ENCODE measurements at places on chromosomes 6 and 20.

GRCh38 chr6:87514831-87515230, 42.1 kb downstream of the SLC35A1 start:
- no peak for DNase-seq

DNA sequence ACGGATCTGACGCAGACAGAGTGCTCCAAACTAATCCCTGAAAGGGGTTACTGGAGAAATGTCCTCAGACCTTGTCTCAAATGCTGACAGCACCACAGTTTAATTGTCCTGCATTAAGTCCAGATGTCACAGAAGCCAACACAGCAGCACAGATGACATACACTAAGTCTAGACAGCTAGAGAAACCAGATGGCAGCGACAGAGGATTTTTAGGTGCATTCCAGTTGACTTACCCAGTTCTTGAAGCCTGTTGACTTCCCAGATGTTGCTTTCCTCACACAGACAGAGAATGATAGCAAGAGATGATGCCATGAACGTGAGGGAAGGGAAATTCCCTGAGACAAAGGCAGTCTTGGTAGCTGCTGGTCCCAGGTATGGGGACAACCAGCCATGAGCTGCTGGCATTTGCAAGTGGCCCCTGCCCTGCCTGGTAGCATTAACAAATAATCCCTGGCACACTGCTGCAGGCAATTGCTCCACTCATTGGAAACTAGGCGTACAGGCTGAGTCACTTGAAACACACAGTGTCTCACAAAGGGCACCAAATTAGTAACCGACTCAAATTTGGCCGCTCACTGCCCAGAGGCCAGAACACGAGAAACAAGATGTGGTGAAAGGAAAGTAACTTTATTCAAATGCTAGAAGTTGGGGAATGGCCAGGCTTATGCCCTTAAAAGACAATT, 52.2 kb downstream of the ADGB start:
- DNase-seq: no peak

DNA sequence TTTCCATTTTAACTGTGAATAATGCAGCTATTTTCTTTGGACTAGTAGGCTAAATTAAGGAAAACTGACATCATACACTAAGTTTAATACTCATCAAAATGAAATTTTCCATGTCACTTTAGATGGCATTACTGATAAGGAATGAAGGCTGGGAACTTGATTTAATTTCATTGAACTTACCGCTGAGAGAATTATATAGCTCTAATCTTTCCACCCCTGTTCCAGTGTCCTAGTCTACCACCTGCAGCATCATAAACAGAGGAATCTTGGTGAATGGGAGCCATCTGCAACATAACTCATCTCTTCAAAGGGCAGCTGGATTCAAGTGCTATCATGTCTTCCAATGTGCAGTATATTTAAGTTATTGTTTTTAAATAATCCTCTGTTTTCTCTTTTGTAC, 1395.2 kb downstream of the EPHA7 start:
- DNase-seq: no peak

GRCh38 chr20:48864738-48865318, 37.0 kb upstream of the PREX1 start:
- no peak for DNase-seq

GRCh38 chr6:158069800-158070195, 88.1 kb downstream of the SYNJ2 start:
- no peak for DNase-seq

DNA sequence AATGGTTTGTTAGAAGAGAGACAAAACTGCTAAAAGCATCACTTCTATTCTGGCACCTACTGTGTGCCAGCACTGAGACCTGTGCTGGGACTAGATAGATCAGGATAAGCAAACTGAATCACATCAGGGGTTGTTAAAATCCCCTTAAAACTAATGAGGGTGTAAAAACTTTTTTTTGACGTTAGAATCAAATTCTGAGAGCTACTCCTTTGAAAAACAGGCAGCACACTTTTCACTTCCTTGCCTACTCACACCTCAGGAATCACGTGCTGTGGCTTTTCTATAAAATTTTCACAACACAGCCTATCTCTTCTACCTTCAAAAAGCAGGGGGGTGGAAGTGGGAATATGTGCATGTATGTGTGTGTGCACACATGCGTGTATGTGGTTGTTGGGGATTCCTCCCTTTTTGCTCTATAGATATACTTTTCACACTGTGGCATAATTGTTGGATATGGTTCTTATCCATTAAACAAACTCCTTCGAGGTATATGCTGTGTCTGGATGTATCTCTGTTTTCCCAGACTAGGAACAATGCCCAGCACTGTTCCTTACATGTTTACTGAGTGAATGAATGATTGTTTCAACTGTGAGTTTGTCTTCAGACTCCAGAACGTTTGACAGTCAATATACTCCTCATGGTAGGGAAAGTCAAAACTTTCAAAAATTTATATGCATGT, 105.4 kb downstream of the FYN start:
- DNase-seq: no peak

- no peak for DNase-seq
Measured at GRCh38 chr6:2784061-2784460, 18.9 kb downstream of the WRNIP1 start.

- no peak for DNase-seq
Measured at GRCh38 chr6:14379568-14379967, 262.0 kb downstream of the CD83 start.

GRCh38 chr6:37280162-37280887, 22.4 kb upstream of the TMEM217 start:
- no peak for DNase-seq

- no peak for DNase-seq
Measured at GRCh38 chr6:147506704-147507114, 1.8 kb upstream of the SAMD5 start.

GRCh38 chr6:111771094-111771432, 102.2 kb downstream of the FYN start:
- no peak for DNase-seq

- no peak for DNase-seq
Measured at GRCh38 chr20:6966721-6967120, 199.2 kb downstream of the BMP2 start.

DNA sequence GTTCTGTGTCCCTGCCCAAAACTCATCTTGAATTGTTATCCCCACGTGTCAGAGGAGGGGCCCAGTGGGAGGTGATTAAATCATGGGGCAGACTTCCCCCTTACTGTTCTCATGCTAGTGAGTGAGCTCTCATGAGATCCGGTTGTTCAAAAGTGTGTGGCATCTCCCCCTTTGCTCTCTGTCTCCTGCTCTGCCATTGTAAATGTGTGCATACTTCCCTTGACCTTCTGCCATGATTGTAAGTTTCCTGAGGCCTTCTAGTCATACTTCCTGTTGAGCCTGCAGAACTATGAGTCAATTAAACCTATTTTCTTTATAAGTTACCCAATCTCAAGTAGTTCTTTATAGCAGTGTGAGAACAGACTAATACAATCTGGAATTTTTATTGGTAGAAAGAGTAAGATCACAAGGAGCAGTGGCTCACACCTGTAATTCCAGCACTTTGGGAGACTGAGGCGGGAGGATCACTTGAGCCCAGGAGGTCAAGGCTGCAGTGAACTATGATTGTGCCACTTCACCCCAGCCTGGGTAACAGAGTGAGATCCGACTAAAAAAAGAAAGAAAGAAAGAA, 47.1 kb upstream of the SLC22A16 start:
- DNase-seq: no peak

DNA sequence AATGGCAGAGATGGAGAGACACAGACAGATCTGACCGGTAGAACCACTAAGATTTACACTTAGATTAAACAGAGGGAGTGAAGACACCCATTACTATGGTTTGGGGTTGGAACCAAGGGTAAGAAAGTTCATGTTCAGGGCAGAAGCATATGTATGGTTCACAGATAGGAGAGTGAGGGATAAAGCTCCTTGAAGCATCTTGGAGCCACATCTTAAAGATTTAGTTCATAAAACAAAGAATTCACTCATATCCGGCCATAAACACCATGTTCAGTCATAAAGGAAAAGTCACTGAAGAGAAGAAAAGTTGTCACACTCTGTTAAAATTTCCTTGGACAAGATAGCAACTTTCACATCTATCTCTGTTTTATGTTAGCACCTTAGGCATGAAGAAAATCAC, 18.0 kb downstream of the STX7 start:
- no peak for DNase-seq

GRCh38 chr6:19435755-19436154, 401.4 kb upstream of the ID4 start:
- DNase-seq: no peak

GRCh38 chr6:89393659-89394058, 18.4 kb downstream of the RRAGD start:
- no peak for DNase-seq

Data from stimulated activated CD8-positive, alpha-beta memory T cell treated with anti-CD3 and anti-CD28 coated beads, Interleukin-4, amount 100 ng/mL, for 4 hours (primary cell).